ENCODE measurements at places on chromosomes 16 and 17.

GRCh38 chr17:67139289-67139688 lies 94.9 kb downstream of the CACNG1 start:
- DNase-seq, result no peak

DNA sequence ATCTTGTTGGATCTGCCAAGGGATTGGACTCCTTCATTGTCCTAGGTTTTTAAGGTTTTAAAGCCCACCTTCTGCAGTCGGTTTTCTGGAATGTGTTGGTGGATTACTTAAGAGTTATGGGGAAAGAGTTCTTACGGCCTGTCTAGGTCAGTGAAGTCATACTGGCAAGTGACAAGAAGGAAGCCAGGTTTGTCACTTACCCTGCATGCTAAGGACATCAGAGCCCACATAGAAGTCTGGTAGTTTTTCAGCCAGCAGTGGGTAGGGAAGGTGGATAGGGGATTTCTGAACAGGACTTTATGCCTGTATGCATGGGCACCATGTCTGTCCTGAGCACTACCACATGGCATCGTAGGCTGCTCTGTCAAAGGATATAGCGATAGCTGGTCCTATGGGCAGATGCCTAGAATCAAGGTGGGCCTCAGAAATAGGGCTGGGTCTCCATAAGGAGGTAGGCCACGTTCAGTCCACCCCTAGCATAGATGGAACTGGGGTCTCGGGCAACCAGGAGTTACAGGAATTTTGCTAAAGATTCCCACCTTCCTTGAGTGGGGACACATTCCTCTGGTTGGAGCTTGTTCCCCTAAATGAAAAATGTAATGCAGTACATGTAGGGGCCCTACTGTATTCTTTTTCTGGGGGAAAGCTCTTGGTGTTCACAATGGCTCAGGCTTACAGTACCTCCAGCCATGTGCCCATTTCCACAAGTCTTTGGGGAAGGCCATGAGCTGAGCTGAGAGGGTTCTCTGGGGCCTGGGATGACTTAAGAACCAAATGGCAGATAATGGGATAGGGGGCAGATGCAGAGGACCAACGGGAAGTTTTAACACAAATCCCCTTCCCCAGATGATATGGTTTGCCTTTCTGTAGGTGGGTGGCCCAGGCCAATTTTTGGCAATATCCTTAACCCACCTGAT lies 27.5 kb downstream of the TRPV2 start:
- no peak for DNase-seq

DNA sequence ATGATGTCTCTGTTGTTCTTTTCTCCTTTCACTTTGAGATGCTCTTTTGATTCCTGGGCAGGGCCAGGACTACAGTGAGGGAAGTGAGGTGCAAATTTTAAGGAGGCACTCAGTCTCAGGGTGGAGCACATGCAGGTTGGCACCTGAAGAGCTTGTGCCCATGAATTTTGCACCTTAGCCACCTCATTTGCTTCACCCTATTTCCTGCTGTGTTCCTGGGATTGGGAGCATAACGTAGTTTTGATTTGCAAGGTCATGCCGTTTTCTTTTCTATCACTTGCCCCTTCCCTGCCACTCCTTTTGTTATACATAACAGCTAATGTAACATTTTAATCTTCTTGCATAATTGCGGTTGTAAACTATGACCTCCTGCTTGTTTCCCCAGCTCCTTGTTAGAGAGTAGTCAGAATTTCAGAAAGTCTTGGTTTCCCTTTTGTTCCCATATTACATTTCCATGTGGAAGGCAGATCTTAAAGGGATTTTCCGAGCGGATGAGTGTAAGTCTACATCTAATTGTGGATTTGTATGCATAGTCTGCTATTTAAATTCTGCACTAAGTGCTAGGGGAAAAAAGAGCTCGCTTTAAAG lies 9.8 kb downstream of the PMFBP1 start:
- DNase-seq, result no peak

- no peak for DNase-seq
Observed at GRCh38 chr17:49523706-49524472, 28.8 kb downstream of the NGFR start.

DNA sequence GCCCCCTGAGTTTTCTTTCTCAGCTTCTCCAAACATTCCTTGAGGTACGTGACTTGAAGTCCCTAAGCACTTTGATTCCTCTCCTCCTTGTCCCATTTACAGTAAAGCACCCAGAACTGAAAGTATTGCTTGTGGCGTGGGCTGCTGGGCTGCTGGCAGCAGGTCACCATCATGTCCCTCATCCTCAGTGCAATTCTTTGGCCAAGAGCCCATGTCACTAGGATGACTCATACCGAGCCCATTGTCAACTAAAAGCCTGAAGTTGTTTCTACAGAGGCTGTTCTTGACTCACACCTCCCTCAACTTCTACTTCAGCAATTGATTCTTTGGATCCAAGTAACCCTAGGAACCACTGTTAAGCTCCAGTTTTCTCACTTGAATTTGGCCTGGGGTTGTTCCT lies 54.3 kb downstream of the KPNA2 start:
- DNase-seq, result no peak

- no peak for DNase-seq
Observed at GRCh38 chr17:80978499-80979497, 12.8 kb upstream of the CHMP6 start.
